HS-27A (cell line): ENCODE measurements at places on chromosomes 13 and 19.

DNA sequence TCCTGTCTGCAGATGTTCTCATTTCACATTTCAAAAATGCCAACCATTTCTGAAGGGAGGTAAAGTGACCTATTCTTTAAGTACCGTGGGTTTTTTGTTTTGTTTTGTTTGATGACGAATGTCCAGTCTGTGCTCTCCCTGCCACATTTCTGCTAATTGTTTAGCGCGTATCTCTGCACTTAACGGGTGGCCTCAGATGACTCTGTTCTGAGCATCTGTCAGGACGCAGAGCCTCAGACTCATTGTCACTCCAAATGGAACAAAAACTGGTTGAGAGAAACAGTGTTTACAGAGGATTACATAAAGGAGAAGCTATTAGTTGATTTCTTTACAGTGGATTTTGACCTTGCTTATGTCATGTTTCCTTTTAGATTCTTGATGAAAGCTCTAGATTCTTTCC, 23.7 kb downstream of the TPP2 start:
- DNase-seq: no peak

DNA sequence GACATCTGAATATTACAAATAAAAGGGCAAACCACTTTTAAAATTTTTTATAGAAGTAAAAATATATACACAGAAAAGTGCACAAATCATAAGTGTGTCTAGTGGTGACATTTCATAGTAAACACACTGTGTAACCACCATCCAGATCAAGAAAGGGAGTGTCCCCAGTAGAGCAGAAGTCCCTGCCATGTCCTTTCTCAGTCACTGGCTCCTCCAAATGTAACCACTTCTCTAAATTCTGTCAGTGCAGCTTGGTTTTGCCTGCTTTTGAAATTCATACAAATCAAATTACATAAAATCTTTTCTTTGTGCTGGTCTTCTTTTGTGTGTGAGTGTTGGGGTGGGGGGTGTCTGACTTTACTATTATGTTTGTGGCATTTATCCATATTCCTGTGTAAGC, 116.5 kb downstream of the RBM26 start:
- DNase-seq: no peak

DNA sequence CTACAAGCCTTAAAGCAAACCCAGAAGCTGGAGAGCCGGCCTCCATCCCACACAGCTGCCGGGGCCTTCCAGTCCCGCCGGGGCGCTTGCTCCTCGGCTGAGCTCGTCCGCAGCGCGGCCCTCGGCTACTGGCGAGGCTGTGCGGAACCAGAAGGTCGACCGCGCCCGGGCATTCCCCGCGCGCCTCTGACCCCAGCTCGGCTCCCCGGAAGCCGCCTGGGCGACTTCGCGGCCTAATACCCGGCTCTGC, 863 bp downstream of the ANKRD10 start:
- DNase-seq: no peak

GRCh38 chr19:52621376-52621775, 16.8 kb downstream of the ZNF83 start:
- no peak for DNase-seq

GRCh38 chr19:1087813-1088415, 7.3 kb downstream of the POLR2E start:
- no peak for DNase-seq

DNA sequence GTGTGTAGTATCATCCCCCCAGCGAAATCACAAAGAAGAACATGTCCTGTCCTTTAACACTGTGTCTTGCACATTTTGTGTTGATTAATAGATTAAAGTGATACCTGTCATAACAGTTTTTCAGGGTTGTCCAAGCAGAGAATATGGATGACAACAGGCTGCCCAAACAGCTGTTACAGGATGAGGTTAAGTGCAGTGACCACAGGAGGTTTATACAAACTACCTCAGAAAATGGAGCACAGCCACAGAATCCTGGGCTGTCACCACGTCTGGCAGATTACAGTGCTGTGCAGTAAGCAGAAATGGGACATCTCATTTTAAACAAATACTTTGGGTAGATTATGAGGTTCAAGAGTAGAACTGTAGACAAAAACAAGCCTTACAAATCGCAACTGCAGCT, 575.6 kb downstream of the DCT start:
- DNase-seq: no peak

GRCh38 chr19:39420769-39421168, 8.3 kb downstream of the PLEKHG2 start:
- DNase-seq: no peak

- DNase-seq: no peak
Observed at GRCh38 chr19:18999016-18999758, 34.1 kb downstream of the SUGP2 start.

- no peak for DNase-seq
Observed at GRCh38 chr19:54254195-54254906, 2.7 kb downstream of the LILRB5 start.

GRCh38 chr13:58340895-58341294, 709.4 kb downstream of the PCDH17 start:
- no peak for DNase-seq

GRCh38 chr19:46014941-46015686, 7.7 kb downstream of the PGLYRP1 start:
- no peak for DNase-seq

DNA sequence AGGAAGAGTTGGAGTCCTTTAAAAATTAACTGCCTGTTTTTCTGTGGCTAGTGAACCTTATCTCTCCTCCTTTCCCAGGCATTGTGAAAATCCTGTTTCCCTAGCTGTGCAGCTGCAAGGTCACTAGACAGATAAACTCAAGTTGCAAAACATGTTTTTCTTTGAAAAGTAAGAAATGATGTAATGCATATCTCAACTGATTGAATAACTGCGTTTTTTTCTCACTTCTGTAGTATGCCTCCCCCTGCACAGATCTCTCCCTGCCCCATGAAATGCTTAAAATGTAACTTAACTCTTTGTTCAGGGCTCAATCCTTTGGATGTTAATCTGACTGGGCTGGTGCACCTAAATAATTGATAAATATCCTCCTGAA, 27.7 kb upstream of the CYSLTR2 start:
- DNase-seq: no peak

DNA sequence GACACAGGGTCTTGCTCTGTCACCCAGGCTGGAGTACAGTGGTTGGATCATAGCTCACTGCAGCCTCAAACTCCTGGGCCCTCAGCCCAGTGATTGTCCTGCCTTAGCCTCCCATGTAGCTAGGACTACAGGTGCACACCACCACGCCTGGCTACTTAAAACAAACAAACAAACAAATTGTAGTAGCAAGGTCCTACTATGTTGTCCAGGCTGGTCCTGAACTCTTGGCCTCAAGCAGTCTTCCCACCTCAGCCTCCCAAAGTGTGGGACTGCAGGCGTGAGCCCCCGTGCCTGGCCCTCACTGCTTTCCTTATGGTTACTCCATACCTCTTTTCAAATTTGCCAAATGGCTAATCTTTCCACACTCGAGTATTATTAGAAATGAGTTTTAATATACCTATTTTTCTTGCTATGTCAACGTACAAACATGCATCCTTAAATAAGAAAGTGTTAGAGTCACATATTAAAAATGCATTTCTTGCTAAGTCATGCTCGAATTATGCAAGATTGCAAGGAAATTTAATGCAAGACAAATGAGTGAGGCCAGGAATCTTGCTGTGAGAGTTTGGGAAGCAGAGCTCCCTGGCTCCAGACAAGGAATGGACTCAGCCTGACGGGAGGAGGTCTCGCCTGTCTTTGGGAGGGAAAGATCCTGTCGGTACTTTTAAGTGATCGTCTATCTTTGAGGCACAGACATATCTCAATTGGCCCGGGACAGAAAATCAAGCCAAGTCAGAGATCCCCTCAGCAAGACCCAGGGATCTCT, 39.4 kb downstream of the RFX2 start:
- no peak for DNase-seq

DNA sequence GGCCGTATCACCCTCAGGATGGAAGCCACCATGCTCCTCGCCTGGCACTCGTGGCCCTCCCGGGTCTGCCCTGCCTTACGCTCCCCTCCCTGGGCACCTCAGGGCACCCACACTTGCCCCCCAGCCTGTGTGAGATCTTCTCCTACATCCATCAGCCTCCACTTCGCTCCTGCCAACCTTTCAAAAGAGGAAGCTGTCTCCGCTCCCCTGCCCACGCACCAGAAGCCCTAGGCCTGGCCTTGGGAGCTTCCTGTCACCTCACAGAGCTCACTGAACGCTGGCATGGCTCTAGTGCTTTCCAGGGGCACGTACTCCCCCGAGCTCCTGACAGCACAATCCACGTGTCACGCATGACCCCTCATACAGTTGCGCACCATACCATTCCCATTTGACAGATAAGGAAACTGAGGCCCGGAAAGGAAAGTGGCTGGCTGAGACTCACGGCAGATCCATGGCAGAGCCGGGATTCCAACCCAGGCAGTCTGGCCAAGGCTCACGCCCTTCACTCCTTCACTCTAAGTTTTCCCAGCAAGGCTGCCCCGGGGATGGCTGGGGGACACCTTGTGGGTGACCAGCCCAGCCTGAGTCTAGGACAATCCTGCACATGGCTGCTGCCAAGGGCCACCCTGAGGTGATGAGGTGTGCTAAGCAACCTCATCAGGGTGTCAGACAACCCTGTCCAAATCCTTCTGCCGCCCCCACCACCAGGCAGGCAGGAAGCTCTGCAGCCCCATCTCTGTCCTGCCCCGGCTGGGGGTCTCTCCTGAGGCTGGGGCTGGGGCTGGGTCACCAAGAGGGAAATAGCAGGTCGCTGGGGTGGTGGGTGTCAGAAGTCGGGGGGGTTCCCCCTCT, 19.3 kb downstream of the PPP1R12C start:
- no peak for DNase-seq

DNA sequence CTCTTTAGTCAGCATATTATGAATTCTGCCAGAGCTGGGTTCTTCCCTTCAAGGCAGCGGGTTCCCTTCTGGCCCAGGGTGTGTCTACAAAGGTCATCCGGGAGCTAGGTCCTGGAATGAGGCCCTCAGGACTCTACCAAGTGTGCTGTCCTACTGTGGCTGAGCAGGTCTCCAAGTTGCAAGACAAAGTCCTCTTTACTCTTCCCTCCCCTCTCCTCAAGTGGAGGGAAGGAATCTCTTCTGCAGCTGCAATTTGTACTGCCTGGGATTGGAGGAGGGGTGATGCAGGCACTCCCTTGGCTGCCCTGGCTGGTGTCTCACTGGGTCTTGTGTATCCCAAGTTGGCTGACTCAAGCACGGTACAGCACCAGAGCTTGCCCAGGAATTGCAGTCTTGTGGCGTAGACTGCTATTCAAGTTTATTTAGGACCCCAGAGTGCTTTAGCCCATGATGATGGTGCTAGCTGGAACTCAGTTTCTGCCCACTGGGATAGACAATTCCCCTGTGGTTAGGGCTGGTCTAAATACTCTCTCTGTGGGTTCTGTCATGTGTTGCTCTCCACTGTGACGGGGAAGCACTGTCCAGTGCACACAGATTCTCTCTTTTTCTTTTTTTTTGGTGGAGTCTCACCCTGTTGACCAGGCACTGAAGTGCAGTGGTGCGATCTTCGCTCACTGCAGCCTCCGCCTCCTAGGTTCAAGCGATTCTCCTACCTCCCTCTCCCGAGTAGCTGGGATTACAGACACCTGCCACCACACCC, 28.5 kb downstream of the RFC3 start:
- DNase-seq: no peak
